ENCODE measurements at places on chromosomes 13 and 19. TPM values are rescaled to one million over a fixed set of nuclear protein-coding genes. Genes with fewer than 3 reads are reported as not detected.
A peak's percentile ranks its signal among the peaks of the same experiment; 100 is the strongest.

DNA sequence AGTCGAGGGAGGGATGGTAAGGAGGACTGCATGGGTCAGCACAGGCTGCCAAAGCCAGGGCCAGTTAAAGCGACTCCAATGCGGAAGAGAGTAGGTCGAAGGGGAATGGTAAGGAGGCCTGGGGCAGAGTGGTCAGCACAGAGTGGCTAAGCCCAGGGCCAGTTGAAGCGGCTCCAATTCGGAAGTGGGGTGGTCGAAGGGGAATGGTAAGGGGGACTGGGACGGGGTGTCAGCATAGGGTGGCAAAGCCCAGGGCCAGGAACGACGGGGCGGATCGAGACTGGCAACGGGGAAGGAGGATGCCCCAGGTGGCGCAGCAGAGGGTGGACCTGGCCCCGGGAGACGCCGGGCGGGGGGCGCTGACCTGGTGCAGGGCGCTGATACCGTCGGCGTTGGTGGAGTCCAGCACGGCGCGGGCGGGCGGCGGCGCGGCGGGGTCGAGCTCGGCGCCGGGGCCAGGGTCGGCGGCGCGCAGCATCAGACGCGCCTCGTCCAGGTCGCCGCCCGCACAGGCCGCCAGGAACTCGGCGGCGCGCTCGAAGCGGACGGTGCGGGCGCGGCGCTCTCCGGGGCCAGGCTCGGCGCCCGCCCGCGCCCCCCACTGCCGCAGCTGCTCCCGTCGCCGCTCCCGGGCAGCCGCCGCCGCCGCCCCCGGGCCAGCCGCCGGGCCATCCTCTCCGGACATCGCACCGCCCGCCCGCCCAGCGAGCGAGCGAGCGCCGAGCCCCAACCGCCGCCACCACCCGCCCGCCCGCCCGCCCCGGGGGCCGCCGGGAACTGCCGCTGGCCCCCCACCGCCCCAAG lies at the start of gene PPP1R12C:
PPP1R12C (minus strand) TSS at position 779 of the 804 bp plus-strand sequence; CDS start at position 685, 94 bp downstream.
- no peak for DNase-seq
- H3K36me3 ChIP-seq: peaks cover 7% of the 10 kb centered on the region
- H3K27ac ChIP-seq: peak within 1 kb of the TSS; percentile 77
- peak within 1 kb of the TSS; percentile 75 for H3K4me3 ChIP-seq

GRCh38 chr19:31392464-31392863 lies 43.2 kb upstream of the TSHZ3 start:
- no peaks in the 10 kb centered on the region for H3K36me3 ChIP-seq
- no peaks in the 10 kb centered on the region for H3K4me1 ChIP-seq

The HSD17B14 gene
- 2.9 TPM for total RNA-seq

DNA sequence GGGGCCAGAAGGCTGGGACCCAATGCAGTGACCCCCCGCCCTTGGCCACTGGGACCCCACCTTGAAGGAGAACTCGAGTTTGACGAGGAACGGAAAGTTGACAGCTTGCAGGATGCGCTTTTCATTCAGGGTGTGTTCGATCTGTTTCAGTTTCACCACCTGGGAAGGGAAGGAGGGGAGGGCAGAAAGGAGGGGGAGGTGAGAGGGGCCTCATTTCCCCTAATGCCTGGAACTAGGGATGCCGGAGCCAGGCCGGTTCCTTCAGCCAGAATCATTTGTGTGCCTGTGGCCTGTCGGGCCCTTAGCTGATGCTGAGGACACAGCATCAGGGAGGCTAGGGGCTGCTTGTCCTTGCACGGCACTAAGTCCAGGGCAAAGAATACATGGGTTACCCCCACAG lies 12.2 kb upstream of the SAMD1 start:
- H3K36me3 ChIP-seq: peaks cover 29% of the 10 kb centered on the region
- H3K27me3 ChIP-seq: no peaks in the 10 kb centered on the region
- no peaks in the 10 kb centered on the region for H3K4me1 ChIP-seq
- DNase-seq: no peak

DNA sequence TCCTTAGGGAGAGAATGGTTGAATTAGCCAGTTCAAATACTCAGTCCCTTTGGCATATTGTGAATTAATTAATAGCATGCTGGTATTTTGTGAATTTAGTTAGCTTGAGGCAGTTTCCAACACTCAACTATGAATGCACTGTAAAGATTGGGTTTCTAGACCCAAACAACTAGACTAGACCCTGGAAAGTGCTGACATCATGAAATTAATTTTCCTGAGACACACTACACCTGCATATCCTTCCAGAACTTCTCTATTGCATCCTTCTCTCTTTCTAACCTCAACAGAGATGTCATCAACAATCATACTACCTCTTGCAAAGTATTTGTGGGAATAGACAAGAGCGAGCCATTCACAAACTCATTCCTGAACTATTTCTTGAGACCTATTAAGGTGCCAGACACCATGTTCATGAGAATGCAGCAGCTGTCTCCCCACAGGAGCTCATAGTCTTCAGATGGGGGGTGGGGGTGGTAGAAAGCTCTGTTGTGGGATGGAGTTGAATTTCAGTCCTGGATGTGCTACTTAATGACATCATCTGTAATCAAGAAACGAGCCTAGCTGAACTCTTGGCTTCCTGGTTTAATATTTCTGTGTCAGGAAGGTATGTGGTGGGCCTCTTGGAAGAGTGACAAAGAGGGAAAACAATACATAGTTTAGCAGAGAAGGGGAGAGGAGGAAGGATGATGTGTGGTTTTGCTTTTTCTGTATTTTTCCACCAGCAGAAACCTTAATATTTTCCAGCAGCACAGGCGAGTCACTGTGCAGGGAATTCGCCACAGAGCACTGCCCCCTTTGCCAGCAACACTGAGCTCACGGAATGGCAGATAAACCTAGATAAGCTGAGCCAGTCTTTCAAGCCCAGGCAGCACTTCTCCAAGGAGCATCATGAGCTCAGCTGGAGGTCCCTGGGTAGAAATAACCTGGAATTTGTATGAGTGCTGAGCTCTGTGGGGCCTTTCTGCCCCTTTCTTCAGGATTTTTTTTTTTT lies 53.1 kb upstream of the CYSLTR2 start:
- H3K27ac ChIP-seq: no peak overlapping the region
- no peaks in the 10 kb centered on the region for H3K4me1 ChIP-seq
- no peaks in the 10 kb centered on the region for H3K36me3 ChIP-seq
- DNase-seq: no peak

GRCh38 chr13:104584481-104584880 lies 1518.3 kb upstream of the SLC10A2 start:
- no peak overlapping the region for H3K27ac ChIP-seq
- no peaks in the 10 kb centered on the region for H3K27me3 ChIP-seq
- no peaks in the 10 kb centered on the region for H3K4me1 ChIP-seq
- DNase-seq: no peak
